ENCODE measurements at places on chromosomes 5 and 9.

- DNase-seq, result peak; percentile 55
Observed at GRCh38 chr9:93058355-93059010, at the start of gene SUSD3. TSS of gene SUSD3 (plus strand) at chr9:93058701. CDS start at chr9:93058743, 42 bp downstream.

DNA sequence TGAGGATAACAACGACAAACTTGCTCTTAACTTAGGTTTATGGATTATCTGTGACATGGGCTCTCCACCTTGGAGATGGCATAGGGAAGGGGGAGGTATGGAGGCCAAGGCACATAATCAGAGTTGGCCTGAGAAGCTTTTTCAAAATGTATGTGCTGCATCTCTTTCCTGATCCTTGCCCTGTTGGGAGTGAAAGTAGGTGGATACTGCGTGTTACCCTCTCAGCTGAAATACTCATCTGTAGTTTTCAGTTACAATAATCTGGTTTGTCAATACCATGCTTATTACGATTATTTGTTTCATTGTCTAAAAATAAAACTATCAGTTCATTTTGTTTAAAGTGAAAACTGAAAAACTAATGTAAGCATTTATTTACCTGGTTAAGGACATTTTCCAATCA, 86.7 kb downstream of the SLC44A1 start:
- no peak for DNase-seq

GRCh38 chr9:100673249-100673648, 95.4 kb downstream of the CAVIN4 start:
- no peak for DNase-seq

- no peak for DNase-seq
Observed at GRCh38 chr5:2432076-2432920, 319.2 kb downstream of the IRX2 start.

- DNase-seq, result no peak
Observed at GRCh38 chr5:158522776-158523175, 576.9 kb downstream of the EBF1 start.

- DNase-seq, result no peak
Observed at GRCh38 chr5:91607675-91608074, 224.6 kb upstream of the ARRDC3 start.

- no peak for DNase-seq
Observed at GRCh38 chr5:87277279-87277835, 9.7 kb downstream of the RASA1 start.

DNA sequence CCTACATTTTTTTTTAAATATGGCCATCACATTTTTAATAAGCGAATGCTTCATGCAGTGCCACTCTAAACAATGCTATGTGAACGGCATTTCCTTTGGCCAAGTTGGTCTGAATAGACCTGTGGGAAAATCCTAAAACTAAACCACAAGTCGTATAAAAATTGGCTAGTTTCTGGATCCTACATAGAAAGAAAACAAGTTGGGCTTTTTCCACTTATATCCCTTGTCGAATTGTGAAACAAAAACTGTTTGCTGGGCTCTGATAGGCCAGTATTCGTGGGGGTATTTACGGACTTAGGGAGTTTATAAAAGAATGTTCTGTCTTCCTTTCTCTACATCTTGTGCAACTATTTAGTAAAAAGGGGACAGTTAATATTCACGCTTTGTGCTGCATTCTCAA, 153.1 kb upstream of the KLF9 start:
- DNase-seq, result no peak

- no peak for DNase-seq
Observed at GRCh38 chr5:128424646-128425045, 113.4 kb downstream of the FBN2 start.

DNA sequence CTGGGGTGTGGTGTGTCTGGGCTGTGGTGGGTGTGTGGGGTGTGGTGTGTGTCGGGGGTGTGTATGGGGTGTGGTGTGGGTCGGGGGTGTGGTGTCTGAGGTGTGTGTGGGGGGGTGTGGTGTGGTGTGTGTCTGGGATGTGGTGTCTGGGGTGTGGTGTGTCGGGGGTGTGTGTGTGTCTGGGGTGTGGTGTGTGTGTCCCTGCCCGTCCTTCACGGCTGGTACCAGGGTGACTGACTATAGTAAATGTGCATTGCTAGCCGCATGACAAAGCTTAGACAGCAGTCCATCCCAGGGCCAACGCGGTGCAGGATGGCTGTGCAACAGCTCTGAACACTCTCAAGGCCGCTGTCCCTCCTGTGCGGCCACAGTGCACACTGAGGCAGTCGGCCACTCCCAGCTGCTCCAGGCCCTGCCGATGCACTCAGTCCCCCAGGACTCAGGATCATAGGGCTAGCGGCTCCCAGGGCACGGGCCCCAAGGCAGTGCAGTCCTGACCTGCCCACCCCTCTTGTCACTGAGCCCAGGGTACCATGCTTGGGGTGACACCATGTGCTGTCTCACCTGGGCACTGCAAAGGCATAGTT, 54.0 kb downstream of the SECISBP2 start:
- peak; percentile 39 for DNase-seq

DNA sequence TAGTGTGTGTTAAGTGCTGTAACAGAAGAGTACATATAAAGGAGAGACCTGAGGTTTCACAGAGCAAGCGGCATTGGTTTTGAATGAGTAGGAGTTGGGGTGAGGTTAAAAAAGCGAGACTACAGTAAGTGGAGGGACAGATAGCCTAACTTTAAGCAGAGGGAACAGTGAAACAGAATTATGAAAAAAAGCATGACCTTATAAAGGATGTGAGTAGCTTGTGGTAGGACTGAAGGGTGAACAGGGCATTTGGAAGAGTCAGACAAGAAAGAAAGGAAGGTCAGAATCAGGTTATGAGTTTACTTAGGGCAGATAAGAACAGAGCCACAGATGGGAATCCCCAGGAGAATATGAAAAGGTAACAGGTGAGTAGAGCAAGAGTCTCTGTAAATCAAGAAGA, 22.5 kb downstream of the MSANTD3 start:
- no peak for DNase-seq

GRCh38 chr5:54229041-54229780, 81.2 kb downstream of the ARL15 start:
- DNase-seq, result peak; percentile 52

- no peak for DNase-seq
Observed at GRCh38 chr5:83197326-83197967, 120.1 kb downstream of the XRCC4 start.

DNA sequence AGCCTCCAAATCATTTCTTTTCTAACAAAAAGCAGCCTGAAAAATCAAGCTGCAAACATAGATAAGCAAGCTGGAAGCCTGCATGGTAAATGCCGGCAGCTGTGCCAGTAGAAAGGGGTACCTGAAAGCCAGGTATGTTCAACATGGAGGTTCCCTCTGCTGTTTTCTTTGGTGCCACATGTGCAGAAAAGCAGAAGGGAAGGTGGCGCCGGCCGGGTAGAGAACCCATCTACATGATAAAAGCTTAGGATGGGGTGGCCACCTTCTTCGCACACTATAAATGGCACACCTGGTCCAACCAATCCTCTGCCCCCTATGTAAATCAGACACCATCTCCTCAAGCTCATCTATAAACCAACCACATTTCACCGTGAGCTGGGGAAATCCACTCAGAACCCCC, 268.9 kb upstream of the IRX2 start:
- DNase-seq, result no peak

DNA sequence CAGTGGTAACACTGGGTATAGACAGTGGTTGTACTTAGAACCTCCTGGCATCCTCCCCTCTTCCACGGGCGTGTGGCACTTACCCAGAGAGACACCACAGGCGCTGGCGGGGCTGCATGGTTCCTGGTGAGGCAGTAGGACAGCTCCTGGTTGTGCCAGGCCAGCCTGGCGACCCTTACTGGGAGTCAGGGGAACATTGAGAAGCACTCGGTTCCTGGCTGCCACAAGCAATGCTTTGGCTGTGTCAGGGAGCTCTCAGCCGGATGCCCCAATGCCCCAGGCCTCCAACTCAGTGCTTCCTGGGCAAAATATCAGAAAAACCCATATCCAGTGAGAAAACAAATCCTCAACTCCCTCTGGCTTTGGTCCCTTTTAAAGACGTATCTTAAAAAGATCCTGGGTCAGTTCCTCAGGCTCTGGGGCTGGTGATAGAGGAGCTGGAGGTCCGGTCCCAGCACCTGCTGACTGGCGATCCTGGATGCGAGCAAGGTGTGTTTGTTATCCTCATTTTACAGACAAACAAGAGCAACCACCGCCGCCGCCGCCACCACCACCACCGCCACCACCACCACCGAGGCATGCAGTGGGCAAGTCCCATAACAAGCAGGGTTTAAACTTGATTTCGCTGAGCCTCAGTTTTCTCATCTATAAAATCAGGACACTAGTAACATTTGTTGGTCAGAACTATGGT, 4.2 kb downstream of the NKX2-5 start:
- DNase-seq, result no peak

GRCh38 chr5:127330116-127330515, 39.5 kb downstream of the MEGF10 start:
- no peak for DNase-seq

DNA sequence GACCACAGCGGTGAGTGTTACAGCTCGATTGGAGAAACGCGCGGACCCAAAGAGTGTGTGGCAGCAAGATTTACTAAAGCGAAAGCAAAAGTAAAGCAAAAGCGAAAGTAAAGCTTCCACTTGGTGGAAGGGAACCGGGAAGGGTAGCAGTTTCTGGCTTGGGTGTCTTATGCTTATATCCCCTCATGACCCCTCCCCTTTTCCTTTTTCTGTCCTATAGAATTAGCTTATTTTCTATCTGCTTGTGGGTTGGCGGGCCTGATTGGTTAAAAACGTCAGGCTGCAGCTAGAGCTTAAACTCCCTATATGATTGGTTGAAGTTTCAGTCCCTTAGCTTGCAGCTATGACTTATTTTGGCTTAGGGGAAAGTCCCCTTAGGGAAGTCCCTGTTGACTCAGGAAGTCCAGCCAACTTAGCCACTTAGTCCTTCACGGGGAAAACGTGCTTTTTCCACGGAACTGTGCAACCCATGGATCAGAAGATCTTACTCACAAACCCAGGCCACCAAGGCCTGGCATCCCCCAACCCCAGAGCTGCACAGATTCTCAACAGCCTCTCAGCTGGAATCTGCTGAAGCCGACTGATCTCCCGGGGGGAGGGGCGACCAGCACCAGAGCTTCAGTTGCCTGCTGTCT, 114.2 kb upstream of the ADAMTS16 start:
- no peak for DNase-seq

DNA sequence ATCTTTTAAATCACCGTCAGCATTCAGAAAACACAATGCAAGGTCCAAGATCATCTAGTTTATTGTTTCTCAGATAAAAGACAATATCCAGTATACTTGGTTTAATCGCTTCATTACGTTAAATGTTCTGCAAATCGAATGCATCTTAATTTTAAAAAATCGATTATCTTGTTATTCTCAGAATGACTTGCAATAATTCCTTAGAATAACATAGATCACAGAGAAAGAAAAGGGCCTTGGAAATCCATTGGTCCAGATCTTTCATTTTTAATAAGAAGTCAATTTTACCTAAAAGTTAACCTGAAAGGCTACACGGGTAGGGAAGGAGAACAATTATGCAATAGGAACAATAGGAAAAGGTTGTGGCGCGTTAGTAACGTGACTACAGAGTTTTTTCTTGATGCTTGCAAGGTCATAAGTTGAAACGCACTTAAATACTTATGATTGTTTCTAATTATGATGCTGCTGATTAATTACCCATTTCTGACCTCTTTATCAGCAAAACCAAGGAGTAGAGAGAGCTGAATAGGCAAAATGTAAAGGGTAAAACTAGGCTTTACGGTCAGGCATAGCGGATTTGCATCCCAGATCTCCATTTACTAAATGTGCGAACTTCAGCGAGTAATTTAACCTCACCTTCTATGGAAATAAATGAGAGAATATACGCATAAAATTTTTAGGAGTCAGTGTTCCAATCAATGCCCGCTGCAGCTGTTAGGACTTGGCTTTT, 769 bp upstream of the LYRM7 start:
- DNase-seq, result no peak

GRCh38 chr9:114482593-114482992, 22.7 kb downstream of the WHRN start:
- no peak for DNase-seq

DNA sequence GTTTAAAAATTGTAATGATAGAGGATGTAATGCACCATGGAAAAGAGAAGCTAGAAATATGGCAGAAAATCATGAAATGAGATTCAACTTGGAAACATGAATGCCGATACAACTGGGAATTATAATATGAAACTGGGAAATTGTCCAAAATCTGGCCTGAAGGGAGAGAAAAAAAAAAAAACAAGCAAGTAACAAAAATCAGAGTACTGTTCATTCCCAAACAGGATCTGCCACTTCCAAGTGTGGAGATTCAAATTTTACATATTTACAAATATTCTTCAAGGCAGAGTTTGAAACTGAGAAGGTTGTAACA, 56.6 kb upstream of the MOCS2 start:
- no peak for DNase-seq

- no peak for DNase-seq
Observed at GRCh38 chr9:34518896-34519295, 3.9 kb downstream of the ENHO start.

- DNase-seq, result no peak
Observed at GRCh38 chr5:123164054-123164453, 75.0 kb downstream of the PRDM6 start.

DNA sequence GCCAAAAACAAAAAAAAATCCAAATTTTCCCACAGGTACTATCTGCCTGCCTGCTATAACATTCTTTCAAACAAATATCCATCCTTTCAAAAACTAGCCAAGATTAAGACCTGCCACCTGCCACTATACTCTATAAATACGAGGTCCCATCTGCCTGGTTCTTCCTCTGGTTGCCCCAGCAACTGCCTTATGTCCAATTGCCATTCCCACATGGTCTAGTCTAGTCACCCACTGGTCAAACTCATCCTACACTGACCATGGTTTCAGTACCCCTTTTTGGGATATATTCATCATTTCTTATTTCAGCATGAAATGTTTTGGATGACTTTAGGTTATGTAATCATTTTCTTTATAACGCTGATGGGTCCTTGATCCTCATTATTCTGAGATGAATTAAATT, 95.1 kb upstream of the CCNG1 start:
- DNase-seq, result no peak

GRCh38 chr9:135536216-135536615, 9.7 kb upstream of the OBP2A start:
- DNase-seq, result no peak

GRCh38 chr9:131530546-131530919, 530 bp downstream of the UCK1 start:
- no peak for DNase-seq

DNA sequence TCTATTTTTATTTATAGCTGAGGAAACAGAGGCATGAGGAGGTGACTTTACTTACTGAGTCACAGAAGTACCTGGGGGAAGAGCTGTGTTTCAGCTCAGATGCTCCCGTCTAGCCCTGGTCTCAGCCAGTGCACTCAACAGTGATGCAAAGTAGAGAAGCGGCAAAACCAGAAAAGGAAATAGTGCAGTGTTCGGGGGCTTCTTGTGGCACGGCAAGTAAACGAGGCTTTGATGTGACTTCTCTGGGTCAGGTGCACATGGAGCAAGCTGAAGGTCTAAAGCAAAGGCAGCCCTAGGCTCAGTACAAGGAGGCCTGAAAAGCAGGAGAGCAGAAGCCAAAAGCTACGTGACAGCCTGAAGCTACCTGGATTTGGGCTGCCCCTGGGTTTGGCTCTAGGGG, 526.7 kb upstream of the ADAMTS16 start:
- DNase-seq, result no peak

DNA sequence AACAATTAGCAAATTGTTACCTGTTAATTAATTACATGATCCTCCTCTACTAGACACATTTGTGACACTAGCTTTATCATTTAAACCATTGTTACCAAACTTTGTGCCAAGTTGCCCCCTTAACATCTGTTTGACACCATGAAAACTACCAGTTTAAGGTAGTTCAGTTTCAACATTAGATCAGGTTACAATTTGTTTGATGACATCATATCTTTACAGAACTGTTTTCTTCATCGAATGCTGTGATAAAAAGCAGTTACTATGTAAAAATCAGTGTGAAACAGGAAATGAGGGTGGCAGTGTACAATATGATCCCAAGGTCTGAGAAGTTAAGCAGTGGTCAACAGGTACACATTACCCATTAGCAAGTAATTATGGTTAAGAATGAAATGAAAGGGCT, 17.7 kb downstream of the GIN1 start:
- no peak for DNase-seq
